ENCODE measurements at places on chromosomes 1 and 21.

GRCh38 chr1:215957663-215958062 is 390.6 kb downstream of the KCTD3 start:
- no peak for DNase-seq

DNA sequence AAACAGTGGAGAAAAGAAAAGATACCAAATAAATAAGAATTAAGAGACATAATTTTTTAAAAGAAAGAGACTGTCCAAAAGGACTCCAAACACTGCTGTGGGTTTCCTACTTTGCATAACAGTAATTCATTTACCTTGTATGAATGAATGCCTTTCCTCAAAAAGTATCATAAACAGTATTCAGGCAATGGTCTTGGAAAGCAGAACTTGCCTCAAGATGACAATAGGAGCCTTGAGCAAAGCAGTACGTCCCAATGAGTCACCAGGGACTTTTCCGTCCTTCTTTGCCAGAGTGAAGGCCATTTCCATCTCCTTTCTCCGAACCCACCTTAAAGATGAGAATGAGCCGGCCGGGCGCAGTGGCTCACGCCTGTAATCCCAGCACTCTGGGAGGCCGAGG is 186.4 kb downstream of the ZBTB18 start:
- no peak for DNase-seq

GRCh38 chr1:207779008-207779407 is 27.2 kb downstream of the CD46 start:
- no peak for DNase-seq

DNA sequence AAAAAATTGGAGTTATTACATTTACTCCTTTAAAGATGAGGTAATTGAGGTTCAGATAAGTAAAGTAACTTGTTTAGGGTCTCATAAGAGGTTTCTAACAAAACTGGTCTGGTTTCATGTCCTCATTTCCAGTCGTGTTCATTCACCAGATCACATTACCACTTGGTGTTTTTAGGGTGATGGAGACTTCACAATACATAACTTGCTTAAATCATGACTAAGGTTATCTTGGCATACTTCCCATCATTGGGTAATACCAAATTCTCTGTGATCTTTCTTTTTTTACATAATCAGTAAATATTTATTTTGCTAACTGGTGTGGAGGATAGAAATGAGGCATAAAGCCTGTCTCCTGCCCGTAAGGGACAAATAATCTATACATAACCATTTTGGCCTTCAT is 31.6 kb upstream of the RPTN start:
- DNase-seq: no peak

DNA sequence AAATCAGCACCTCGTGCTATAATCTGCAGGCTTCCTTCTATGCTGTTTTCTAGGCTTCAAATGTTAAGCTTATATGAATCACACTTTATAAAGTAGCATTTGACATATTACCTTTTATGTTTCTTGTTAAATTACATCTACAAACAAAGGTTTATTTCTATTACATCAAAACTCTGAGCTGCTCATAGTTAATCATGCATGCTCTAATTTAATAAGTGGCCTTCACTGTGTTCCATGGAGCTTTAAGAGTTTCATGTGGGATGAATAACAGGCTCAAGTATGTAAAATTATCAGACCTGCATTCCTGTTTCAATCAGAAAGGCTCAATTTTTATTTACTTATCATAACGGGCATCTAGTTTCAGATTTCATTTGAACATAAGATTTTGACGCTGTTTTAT is 13.0 kb downstream of the SLC19A2 start:
- DNase-seq: no peak

DNA sequence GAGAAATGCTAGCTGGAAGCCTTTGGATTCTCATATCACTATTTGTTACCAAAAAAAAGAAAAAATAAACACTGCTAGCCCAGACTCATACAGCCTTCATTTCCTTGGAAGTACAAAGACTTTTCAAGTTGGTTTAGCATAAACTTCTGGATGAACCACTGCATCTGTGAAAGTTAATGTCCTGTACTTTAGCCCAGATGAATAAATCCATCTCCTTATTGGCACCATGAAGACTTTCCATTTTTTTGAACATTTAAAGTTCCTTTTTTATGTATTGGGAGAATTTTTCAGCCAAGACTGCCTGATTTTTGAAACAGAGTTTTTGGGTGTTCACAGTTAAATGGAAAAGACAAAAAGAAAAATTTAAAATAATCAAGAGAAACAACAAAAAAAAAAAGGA is 184.0 kb upstream of the C1orf87 start:
- no peak for DNase-seq

GRCh38 chr1:109595531-109595930 is 23.9 kb downstream of the GNAT2 start:
- DNase-seq: no peak

GRCh38 chr1:39759436-39759726 is 11.8 kb downstream of the OXCT2 start:
- no peak for DNase-seq

GRCh38 chr1:200211157-200211556 is 183.6 kb downstream of the NR5A2 start:
- no peak for DNase-seq

- no peak for DNase-seq
Observed at GRCh38 chr1:162570718-162571117, 9.2 kb downstream of the UAP1 start.

DNA sequence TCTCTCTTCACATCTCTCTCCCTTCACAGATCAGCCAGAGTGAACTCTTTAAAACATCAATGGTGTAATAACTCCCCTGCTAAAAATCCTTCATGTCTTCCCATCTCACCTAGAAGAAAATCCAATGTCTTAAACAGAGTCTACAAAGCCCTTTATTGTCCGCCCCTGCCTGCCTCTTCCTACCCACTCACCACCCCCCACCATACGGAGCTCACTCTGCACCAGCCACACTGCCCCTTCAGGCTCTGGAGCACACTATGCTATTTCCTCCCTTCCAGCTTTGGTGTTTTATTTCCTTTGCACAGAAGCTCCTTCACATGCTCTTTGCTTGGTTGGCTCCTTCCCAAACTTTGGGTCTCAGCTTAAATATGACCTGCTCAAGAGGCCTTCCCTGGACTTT is 10.2 kb downstream of the CAMK1G start:
- no peak for DNase-seq

DNA sequence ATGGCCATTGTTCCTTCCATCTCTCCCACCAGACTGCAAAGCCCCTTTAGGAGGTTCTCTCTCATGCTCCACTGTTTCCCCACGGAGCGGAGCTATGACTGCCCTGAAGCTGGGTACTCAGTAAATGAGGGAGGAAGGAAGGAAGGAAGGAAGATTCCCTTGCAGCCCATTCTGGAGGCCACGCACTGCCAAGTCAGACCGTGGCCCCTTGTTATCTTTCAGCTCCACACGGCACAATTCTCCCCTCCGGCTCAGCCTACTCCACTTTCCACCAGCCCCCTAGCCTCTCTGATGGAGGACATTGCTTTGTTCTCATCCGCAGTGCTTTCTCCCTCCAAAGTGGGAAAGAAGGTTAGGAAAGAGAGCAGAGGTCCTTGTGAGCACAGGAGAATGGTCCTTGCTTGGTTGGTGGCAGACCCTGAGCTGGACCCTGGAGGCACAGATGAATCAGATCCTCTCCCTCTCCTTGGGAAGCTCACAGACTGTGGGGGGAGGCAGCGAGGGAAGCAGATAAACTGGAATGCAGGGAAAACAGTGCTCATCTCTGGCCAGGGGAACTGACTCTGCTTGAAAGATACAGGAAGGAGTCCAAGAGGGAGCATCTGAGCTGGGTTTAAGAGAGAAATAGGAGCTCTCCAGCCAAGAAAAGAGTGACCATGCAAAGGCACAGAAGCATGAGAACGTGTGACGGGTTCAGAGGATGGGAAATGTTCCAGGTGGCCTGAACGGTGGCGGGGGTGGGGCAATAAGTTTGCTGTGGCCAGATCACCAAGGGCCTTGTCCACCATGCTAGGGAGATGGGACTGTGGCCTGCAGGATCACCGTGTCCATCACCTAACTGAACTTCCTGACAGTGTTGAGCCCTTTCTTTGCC is 52.6 kb downstream of the GLIS1 start:
- peak; percentile 24 for DNase-seq

DNA sequence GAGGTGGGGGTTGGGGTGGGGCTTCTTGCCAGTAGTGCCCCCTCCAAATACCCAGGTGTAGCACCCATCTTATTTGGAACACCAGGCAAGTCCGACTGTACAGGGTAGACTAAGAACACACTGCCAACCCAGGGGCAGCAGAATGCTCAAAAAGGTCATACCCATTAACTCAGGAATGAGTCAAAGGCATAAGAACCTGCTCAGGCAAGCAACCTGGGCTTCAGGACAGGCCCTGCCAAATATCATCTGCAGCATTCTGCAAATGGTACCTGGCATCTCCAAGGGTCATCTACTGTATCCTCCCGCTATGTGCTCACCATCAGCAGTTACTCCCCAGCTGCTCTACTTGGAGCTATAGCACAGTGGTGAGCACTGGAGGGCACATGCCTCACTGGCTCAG is 19.4 kb downstream of the PEA15 start:
- no peak for DNase-seq

DNA sequence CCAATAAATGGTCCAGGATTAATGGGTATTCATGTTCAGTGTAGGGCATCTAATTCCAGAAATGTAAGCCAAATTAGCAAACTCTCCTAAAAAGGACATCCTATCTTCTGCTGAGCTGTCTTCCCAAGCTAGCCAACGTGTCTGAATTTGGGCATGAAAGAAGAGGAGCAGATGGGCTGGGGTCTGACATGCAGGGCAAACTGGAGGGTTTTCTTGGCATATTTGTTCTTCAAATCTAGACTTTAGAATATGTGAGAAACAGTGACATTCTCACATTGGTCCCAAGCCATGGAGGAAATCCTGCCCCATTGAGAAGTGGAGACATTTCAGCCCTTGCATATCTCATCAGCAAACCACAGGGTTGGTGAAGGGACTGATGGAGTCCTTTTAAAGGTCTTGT is 67.2 kb downstream of the LRIG2 start:
- no peak for DNase-seq

DNA sequence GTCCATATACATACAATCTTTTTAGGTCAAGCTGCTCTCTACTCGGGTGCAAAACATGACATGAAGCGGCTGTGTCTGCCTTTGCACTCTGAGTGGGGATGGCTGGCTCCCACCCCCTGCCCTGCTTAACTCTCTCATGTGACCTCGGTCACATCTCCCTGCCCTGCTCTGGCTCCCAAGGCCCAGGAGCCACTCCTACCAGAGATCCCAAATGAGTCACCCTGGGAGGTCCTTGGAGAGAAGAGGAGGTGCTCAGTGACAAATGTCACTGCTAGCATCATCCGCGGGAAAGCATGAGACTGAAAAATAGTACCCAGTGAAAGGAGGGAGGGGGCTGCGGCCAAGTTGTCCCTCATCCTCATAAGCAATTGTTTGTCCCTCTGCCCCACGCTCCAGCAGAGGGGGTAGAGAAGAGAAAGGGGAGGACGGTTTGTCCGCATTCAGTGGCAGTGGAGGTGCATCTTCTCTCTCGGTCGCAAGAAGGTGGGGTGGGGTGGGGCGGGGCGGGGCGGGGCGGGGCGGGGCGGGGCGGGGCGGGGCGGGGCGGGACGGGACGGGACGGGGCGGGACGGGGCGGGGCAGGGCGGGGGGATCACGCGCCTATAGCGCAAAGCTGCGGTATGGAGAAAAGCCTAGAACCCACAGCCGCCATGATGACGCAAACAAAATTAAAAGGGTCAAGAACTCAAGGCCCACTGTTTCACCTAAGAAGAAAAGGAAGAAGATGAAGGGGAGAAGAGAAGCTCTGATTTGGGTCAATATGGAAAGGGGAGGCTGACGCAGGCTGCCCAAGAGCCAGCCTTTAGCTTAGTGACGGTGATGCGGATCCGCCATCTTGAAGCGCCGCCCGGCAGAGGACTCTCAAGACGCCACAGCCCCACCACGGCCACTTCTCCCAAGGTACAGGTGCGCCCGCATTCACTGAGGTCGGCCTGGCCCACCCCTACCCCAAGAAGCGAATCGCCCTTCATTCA is 66.2 kb downstream of the CD46 start:
- DNase-seq: no peak

DNA sequence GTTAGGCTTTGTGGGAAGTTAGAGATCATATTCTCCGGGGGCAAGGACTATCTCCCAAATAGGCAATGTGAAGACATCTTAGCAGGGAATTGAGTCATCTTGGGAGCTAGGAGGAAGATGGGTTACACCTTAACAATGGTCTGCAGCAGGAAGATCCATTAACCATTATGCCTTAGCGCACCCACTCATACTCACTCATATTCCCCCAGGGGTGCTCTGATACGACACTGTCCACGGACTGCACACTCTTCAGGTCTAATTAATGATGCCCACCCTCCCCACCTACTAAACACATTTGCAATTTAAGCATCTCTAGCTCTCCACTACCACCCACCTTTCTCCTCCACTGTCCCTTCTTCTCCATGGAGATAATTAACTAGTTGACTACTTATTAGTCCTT is 857 bp upstream of the AK5 start:
- no peak for DNase-seq

- DNase-seq: peak; percentile 53
Observed at GRCh38 chr1:37811027-37811655, 3.1 kb upstream of the YRDC start.

GRCh38 chr1:45246760-45247159 is 40.4 kb upstream of the ZSWIM5 start:
- DNase-seq: peak; percentile 10

DNA sequence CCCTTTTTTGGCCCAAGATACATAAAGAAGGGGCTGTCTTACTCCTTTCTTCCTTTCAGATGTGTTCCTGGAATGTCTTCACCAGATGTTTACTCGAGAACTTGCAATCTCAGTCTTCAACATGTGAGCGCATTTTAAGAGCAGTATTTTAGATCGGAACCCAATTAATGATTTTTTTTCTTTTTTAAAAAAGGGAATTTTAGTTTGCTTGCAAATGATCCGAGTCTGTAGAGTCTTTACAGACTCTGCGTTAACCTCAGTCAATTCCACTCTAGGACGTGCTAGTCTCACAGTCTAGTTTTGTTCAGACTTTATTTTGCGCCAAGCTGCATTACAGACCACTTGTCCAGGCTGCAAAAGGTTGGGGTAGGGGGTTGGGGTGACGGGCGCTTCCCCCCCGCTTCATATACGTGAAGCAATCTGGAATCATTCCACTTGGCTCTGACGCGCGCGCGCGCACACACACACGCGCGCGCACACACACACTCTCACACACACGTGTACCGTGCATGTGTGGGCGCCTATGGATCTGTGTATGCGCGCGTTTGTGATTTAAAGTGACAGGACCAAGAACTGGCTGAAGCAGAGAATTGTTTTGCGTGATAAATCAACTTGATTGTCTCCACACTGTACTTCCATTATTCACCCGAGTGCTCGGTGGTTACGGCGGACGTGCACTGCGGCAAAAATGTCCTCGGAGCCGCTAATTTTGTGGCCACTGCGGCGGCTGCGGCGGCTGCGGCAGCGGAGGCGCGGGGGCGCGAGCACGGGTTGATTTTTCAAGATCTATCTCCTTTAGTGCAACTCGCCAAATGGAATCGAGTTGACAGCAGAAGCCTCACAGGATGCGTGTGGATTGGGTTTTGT is 25.6 kb upstream of the NFIA start:
- no peak for DNase-seq

DNA sequence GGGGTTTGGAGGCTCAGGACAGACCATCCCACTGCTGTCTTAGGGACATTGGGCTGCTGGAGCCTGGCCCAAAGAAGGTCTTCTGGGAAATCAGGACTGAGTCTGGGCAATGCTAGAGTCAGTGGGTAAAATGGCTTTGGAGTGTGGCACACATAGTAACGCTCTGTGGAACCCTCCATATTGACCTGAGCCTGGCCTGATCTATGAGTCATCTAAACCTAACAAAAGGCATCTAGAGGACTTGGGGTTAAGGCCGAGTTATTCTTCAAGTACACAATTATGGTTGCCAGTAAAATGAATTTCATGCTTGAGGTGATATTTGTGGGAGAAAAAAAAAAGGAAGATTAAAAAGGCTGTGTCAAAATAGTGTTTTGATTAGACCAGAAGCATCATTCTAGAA is 77.7 kb downstream of the ST6GALNAC5 start:
- no peak for DNase-seq
